ENCODE measurements at places on chromosomes 13 and 19.

GRCh38 chr13:93249364-93250306 is 23.0 kb downstream of the GPC6 start:
- no peak for DNase-seq

- DNase-seq = no peak
Observed at GRCh38 chr13:23288564-23288963, 107.8 kb downstream of the SGCG start.

GRCh38 chr13:106098778-106099177 is 436.7 kb downstream of the EFNB2 start:
- no peak for DNase-seq

- no peak for DNase-seq
Observed at GRCh38 chr13:80462567-80462966, 121.6 kb upstream of the SPRY2 start.

DNA sequence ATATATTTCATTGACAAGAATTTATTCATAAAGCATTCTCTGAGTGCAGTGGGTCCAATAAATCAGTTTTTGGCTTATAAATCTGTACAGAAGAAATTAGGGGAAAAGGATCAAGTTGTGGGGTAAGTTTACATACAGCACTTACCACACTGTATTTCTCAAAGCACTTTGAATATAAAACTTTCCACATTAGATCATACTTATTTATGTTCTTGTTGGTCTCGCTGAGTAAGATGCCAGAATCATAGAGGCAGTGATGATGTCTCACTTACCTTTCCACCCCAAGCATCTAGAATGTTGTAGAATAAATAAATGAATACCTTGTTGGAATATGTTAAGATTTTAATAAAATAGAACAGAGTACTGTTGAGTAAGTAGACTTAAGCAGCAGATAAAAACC is 279.1 kb downstream of the PCDH20 start:
- no peak for DNase-seq

DNA sequence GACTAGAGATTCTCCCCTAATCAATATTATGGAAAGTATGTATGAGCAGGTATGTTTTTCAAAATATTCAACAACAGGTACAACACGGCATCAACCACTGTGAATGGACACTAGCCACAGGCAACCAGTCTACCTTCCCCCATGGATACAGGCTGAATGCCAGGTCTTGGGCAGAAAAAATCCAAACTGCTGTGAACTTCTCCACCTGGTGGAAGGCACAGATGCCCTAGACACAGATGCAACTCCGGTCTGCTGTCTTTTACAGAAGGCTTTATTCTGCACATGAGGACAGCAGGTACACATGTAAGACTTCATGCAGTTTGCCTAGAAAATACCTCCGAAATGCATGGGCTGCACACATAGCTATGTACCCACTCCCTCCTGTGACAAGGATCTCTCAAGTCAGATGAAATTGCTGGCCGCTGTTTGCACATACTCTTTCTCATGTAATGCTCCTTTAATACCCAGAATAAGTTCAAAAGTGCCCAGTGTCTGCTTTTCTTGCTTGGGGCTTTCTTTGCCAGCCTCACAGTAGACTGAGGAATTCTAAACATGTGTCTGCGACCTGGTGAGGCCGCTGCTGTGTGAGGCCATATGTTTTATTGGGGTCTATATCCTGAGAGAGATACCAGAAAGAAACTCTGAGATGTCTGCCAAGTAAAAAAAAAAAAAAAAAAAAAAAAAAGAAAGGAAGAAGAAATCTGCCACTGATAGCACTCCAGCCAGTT is 325.9 kb downstream of the FOXO1 start:
- no peak for DNase-seq

DNA sequence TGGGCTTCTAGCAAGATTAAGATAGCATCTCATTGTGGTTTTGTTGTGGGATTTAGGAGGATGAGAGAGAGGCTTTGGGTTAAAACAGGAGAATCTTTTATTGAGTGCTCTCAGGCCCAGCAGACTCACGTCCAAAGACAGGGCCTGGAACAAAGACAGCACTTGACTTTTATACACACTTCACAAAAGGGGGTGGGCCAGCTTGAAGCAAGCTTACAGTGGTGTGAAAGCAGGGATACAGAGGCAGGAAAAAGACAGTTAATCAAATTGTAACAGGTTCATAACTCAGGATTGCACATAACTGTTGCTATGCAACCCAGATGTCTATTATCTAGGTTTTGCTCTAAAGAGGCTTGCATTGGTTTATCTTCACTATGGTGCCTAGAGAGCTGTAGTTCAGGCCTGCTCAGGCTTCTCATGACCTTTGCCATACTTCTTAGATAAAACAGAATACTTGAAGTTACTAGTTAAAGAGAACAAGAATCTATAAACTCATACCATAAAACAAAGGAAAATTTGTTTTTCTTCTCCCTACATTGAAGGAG is 42.2 kb upstream of the CEACAM21 start:
- DNase-seq = no peak

GRCh38 chr13:79989217-79989661 is 351.7 kb downstream of the SPRY2 start:
- DNase-seq = no peak
